Liver (tissue), 10 donors: ENCODE measurements at places on chromosomes 11 and 22.

- DNase-seq = no peak
Observed at GRCh38 chr22:27650572-27650971, 151.0 kb downstream of the MN1 start.

DNA sequence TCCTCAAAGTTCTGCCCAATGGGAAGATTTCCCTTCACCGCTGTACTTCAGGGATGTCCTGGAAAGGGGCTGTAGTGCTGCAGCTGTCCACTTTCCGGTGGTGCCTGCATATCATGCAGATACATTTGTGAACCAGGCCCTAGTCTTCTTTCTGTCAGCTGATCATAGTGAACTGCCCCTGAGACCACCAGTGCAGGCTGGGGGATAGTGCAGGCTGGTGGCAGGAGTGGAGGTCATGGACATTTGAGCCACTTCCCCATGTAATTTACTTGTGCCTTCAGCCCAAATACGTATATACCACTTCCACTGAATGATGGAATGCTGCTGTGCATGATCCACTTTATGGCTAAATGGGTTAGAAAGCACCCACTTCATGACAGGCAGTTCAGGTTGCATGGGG, 120.0 kb downstream of the ZNF280B start:
- DNase-seq = no peak

- no peak for DNase-seq
Observed at GRCh38 chr11:3340025-3340424, 38.9 kb downstream of the ZNF195 start.

GRCh38 chr22:39299829-39300178, 19.6 kb downstream of the RPL3 start:
- DNase-seq = no peak

GRCh38 chr11:22749536-22749935, 80.1 kb downstream of the SVIP start:
- DNase-seq = no peak

GRCh38 chr11:128868841-128869671, 2.0 kb upstream of the KCNJ1 start:
- no peak for DNase-seq

GRCh38 chr22:27776650-27776958, 25.0 kb downstream of the MN1 start:
- no peak for DNase-seq

GRCh38 chr11:65471447-65471891, 27.4 kb upstream of the MALAT1 start:
- no peak for DNase-seq

DNA sequence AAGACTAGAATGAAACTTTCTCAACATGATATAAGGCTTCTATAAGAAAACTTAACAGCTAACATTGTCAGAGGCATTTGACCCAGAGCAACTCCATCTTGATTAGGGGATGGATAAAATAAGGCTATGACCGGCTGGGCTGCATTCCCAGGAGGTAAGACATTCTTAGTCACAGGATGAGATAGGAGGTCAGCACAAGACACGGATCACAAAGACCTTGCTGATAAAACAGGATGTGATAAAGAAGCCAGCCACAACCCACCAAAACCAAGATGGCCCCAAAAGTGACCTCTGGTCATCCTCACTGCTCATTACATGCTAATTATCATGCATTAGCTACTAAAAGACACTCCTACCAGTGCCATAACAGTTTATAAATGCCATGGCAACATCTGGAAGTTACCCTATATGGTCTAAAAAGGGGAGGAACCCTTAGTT, 135.2 kb downstream of the TTC28 start:
- no peak for DNase-seq

DNA sequence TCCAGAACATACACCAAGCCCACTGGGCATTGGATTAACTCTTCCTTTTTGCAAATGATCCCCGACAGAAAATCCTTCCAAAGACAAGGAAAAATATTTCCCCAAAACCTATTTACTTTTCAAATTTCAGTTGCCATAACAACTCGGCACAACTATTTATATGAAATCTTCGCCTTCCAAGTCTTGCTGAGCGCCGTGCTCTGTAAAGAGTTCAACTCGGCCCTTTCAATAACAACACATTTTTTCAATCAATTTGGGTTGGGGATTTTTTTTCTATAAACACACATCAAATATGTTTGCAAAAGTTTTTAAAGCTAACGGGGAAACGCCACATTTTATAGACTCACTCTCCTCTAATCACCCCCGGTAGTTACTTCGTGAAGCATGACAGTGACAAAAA, 333.8 kb downstream of the MN1 start:
- no peak for DNase-seq

DNA sequence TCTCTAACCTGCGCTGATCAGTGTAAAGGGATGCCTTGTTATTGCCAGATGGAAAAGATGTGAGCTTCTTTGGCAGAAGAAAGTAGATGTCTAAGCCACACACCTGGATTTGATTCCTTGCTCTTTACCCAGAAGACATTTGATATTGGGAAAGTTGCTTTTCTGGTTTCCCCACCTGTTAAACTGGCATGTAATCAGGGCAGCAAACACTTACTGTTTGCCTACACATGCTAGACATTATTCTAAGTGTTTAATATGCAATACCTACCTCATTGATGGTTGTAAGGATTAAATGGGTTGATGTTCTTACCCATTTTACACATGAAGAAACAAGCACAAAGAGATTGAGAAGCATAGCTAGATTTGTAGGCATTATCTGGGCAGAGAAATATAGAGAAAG, 16.6 kb downstream of the ASRGL1 start:
- no peak for DNase-seq

DNA sequence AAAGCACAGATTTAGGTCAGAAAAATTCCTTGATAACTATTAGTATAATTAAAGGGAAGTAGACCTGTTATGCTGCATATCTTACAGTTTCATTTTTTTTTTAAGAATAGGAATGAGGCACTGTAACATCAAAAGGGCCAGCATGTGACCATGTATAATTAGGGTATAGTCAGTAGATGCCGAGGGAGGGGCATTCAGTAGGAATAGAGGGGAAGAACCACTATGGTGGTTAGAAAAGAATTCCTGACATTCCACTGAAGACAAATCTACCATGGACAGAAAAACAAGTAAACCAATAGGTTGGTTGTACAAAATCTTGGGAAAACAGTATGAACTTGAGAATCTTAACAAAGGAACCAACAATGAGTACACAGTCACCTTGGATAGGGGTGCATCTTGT, 78.4 kb upstream of the CCDC179 start:
- no peak for DNase-seq

- no peak for DNase-seq
Observed at GRCh38 chr11:8312986-8313385, 49.3 kb upstream of the LMO1 start.

- no peak for DNase-seq
Observed at GRCh38 chr11:77087723-77088225, 14.9 kb upstream of the OMP start.

DNA sequence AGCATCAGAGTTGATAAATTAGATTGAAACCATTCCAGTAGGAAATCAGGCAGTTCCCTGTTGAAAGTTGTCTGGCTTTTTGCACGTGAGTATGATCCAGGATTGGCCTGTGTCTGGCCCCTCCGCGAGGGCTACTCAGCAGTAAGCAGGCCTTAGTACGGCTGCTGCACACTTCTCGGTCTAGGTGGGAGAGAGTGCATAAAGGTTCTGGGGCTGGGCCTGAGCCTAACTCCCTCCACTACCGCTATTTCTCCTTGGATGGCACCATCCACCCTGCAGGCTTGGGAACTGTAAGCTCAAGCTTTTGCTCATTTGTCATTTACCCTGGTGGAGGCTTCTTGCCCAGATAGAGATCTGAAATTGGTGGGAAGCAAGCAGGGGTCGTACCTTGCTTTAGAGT, 22.0 kb downstream of the TUB start:
- no peak for DNase-seq

GRCh38 chr11:15672825-15673224, 558.1 kb downstream of the INSC start:
- no peak for DNase-seq

GRCh38 chr11:112150517-112150916, 13.4 kb downstream of the IL18 start:
- DNase-seq = no peak

- no peak for DNase-seq
Observed at GRCh38 chr11:11157185-11157584, 195.9 kb downstream of the CSNK2A3 start.

- DNase-seq = no peak
Observed at GRCh38 chr11:44298862-44299261, 11.1 kb downstream of the ALX4 start.

GRCh38 chr22:32850591-32851517, 49.3 kb downstream of the TIMP3 start:
- DNase-seq = no peak

GRCh38 chr11:11170352-11171084, 182.5 kb downstream of the CSNK2A3 start:
- no peak for DNase-seq

DNA sequence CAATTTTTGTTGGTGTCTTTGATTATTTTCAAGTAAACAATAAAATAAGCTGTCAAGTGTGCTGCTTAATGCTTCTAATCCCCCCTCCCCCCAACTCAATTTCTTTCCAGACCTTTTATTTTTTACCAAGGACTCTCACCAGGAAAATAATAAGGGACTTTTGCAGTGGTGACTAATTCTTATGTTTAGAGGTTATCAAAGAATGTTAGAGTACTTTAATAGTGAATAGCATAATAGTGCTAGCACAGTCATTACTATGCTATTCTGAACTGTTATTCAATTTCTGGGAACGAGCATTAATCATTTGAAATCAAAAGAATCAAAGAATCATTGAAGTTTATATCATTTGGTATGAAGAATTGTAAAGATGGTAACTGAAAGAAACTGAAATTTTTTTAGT, 251.4 kb downstream of the DDX10 start:
- DNase-seq = no peak

DNA sequence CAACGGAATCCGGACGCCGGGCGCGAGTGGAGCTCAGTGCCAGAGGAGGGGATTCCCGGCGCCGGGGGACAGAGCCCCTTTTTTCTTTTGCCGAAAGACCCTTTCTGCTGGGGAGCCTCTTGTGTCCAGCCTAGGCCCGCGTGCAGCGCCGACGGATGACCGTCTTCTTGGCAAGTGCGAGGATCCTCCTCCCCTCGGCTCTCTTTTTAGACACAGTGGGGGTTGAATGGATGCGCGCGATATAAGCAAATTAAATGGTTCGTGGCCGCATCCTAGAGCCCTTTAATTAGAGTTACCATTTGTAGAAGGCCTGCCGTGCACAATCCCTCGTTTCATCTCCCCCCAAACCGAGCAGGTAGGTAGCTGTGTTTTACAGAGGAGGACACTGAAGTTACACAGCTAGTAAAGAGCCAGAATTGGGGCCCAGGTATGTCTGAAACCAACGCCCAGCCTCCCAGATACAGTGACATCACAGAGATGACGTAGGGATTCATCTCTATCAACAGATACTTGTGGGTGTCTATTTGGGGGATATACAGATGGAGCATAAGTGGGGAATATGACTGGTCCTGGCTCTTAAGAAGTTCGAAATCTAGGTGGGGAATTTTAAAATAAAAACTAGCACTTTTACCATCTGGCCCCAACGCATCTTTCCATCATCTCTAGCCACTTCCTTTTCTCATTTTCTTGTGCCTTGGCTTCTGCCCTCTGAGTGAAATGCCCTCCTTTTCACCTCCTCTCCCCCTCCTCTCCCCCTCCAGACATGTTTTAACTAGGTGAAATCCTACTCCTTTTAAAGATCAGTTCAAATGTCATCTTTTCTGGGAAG, 875 bp downstream of the TCP11L1 start:
- DNase-seq = no peak

DNA sequence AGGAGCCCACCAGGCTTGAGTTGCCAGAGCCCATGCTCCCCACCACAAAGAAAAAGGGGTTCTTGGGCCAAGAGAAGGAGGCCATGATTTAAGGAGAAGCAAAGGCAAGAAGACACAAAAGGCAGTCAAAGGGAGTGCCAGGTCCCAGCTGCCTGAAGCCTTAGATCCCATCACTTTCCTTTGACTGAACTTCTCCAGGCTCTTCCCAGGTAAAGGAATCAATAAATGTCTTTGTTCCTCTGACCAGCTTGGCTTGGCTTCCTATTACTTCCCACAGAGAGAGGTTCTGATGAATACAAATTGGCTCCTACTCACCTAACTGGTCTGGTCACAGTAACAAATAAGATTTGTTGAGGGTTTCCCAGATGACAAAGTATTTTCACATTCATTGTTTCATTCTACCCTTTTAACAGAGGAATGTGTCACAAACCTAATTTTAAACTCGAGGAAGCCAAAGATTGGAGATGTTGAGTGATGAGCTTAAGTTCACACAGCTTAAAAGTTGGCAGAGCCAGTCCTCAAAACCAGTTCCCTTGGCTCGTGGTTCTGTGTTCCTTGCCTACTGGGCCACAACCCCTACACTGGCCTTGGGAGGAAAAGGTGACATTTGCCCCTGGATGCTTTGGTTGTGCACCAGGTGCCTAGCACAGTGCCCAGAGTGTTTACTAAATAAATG, 96.4 kb upstream of the SESN3 start:
- DNase-seq = no peak

- no peak for DNase-seq
Observed at GRCh38 chr11:133619973-133620372, 87.7 kb upstream of the OPCML start.

GRCh38 chr11:103988595-103988969, 47.9 kb upstream of the DDI1 start:
- no peak for DNase-seq

DNA sequence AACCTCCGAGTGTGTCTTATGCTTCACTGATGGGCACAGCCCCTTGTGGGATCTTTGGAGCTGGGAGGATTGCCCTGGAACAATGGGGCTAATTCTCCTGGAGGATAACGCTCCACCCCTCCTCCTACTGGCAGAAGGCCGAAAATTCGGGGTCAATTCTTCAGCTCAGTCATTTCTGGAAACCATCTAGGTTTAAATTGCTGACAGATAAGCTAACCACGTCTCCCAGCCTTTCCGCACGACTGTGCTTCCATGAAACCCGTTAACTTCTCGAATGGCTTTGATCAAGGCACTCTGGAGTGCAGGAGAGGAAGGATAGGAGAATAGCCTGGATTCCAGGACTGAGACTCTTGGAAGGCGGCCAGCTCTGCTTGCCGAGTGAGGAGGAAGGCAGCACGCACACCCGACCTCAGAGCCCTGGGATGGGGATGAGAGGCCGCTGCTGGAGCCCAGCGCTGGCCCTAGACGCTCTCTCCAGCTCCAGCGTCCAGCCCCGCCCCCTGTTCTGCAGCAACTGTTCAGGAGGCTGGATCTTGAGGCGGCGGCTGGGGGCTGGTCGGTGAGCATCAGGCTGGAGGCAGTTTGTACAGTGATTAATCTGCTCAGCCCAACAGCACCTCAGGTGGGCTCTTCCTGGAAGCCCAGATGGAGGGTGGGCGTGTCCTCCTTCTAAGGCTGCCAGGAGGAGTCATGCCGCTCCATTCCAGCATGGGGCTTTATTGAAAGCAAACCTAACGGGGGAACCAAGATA, 176.7 kb upstream of the NCAM1 start:
- no peak for DNase-seq

DNA sequence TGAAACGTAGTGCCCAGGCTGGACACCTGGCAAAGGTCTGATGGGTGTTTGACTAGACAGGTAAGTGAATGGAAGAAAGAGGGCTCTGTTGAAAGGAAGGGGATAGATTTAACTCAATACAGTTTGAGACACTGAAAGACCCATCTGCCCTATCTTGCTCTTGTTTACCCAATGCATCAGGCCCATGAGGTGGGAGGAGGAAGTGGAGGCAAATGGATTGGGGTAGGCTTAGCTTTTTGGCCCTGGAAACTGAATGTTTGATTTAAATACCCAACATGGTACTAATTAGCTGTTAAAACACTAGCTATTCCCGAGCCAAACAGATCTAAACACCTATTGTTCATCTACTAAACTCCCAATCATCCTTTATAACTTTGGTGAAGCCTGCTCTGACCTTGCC, 3.5 kb upstream of the UVRAG start:
- DNase-seq = no peak
